ENCODE measurements at places on chromosomes 12 and 14.

- no peak for DNase-seq
These were observed 6.7 kb downstream of the HOXC4 start for GRCh38 chr12:54060174-54060974.

DNA sequence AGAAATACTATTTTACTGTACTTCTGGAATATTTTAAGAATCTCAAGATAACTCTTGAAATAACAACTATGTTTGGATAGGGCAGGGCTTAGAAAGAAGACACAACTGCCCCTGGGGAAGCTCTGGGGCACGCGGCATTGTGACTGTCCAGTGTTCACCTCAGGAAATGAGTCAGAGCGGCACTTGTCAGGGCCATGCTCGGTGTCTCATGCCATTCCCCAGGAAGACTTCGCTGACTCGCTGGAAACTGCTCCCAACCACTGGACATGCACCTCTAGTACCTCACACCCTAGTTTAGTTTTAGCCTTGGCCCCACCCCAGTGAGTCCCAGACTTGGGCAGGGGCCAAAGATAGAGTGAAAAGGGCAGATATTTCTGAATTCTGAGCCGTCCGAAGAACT is 192.0 kb downstream of the TTC7B start:
- DNase-seq = no peak

DNA sequence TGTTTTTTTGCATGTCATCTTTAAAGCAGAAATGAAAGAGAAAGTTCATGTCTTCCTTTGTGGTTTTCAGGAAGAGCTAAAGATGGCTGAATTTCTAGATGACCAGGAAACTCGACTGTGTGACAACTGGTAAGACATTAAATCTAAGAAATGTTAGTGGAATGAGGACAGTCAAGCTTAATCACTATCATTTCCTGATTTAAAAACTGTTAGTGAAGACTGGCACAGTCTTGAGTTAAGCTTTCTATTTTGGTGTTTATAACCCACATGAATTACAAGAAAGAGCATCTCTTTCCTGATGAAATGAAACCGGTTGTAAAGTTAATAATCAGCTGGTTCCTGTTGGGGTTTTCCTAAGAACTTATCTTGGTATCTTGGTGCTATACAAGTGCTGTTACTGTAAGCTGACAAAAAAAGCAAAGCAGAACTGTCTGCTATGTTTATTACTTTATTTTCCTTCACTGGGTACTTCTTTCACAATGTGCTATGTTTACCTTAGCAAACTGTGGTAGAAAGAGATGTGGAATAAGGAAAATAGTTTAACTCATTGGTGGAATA is 5.2 kb downstream of the TRAFD1 start:
- DNase-seq = no peak

DNA sequence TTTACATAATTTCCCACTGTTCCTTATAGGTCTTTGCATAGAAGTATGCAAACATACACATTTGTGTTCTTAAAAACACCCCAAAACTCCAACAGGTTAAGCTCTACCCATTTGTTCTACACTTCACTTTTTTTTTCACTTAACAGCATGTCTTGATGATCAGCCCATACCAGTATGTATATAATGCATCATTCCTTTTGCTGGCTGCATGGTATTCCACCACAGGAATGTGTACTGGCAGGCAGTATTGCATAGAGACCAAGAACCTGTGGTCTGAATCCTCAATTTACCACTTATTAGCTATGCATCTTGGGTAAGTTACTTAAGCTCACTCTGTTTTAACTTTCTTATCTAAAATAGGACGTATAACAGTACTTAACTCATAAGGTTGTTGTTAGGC is 65.5 kb downstream of the SAMD4A start:
- no peak for DNase-seq

- no peak for DNase-seq
These were observed 31.5 kb downstream of the SCN8A start for GRCh38 chr12:51622564-51622963.

DNA sequence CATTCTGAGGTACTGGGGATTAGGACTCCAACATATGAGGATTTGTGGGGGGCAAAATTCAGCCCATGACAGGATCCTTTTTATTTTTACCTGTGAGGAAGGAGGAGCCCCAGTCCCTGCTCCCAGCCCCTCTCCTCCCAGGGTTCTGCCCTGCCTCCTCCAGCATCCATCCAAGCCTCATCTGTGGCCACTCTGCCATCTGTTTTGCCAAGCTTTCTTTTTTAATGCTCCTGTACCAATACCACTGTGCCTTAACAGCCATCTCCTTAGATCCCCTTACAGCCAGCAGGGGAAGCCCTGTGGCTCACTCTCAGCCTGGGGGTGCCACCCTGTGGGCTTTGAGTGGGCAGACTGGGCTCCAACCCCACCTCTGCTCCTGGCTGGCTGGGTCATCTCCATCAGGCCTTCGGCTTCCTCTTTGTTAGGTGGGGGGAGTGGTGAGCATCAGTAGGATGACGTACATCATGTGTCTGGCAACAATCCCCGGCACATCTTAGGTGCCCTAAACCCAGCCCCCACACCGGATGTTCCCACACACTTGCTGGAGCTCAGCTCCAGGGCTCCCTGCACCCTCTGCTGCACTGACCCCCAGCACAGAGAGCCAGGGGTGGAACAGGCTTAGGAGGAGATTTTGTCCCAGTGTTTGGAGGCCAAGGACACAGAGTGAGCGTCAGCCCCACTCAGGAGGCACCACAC is 40.2 kb downstream of the CYP46A1 start:
- no peak for DNase-seq

GRCh38 chr12:124391340-124392261 is 96.7 kb downstream of the RFLNA start:
- DNase-seq = peak; percentile 40

DNA sequence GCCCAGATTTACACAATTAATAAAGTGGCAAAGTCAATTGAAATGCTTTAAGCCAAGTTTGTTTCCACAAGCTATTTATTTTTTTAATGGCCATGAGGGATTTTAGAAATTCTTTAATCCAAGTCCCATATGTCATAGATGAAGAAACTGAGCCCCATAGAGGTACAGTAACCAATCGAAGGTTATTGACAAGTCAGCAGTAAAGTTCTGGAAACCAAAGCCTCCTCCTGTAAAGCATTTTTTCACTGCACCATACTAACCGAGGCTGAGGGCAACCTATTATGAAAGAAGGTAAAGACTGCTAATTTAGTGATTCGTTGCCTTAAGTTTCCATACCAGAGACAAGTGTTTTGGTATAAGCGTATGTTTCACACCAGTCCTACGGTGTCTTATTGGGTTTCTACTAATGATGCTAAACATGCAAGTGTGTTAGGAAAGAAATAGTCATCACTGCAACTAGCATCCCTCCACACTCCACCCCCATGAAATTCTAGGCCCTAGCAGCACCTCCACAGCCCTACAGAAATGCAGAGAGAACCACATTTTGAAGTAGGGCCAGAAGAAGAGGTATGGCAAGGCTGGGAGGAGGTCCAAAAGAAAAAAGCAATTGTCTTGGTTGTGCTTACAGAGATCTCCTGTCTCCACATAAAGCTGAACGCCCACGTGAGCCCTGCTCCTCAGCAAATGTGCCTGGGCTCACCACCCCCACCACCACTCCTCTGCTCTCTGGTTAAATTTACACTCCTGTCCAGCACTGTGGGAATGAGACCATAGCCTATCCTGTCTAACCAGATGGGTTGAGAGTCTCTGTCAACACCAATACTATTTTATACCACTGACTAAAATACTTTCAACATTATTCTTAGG is 271.1 kb upstream of the G2E3 start:
- DNase-seq = no peak

Data from stimulated activated CD4-positive, alpha-beta T cell treated with anti-CD3 and anti-CD28 coated beads, TNF-alpha, amount 100 ng/mL, for 4 hours (primary cell).